Right forelimb (tissue), 1 donor: ENCODE measurements at places on chromosomes 2 and 18.

- no peak for DNase-seq
Measured at GRCh38 chr2:162106146-162106551, 32.1 kb upstream of the DPP4 start.

GRCh38 chr18:51561821-51562220 lies 364.3 kb upstream of the MEX3C start:
- no peak for DNase-seq

GRCh38 chr18:28725876-28726275 lies 548.9 kb upstream of the CDH2 start:
- no peak for DNase-seq

DNA sequence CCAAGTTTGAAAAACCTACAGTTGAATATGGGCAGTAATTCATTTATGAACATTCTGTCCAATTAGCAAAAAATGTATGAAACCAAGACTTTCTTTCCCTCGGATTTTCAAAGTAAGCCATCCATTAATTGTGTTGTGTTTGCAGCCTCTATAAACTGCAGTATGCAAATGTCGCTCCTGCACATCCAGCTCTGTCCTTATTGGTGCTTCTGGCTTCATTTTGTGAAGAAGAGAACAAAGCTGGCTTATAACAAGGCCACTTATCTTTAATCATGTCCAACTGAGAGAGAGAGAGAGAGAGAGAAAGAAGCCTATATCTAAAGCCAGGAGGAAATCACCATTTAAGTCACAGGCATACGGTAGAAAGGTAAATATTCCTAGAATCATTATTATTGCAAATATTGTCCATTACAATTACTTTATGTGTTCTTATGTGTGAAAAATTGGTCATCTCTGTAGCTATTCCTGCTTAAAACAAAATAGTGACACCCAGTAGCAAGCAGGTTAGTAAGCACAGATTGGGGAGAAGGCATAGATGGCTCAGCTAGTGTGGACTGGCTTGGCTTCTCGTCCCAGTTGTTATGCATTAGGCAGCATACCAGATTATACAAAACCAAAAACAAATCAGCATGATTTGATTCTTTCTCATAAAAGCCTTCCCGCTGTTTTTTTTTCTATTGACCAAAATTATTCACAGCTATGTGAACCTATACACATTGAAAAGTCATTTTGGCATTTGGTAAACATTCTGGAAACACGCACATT lies 726.4 kb upstream of the SOX11 start:
- no peak for DNase-seq

DNA sequence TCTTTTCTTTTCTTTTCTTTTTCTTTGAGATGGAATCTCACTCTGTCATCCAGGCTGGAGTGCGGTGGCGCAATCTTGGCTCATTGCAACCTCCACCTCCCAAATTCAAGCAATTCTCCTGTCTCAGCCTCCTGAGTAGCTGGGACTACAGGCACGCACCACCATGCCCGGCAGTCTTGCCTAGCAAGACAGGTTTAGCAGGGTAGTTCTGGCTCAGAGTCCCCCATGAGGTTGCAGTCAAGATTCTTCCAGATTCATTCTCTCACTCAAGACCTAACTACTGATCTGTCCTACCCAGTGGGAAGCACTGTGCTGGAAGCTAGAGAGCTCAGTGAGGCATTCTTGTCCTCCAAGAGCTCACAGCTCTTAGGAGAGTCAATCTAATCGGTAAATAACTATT lies 17.6 kb upstream of the ZAP70 start:
- no peak for DNase-seq

GRCh38 chr2:95294579-95295250 lies 2.4 kb upstream of the KCNIP3 start:
- no peak for DNase-seq
